ENCODE measurements at places on chromosomes 13 and 19.

DNA sequence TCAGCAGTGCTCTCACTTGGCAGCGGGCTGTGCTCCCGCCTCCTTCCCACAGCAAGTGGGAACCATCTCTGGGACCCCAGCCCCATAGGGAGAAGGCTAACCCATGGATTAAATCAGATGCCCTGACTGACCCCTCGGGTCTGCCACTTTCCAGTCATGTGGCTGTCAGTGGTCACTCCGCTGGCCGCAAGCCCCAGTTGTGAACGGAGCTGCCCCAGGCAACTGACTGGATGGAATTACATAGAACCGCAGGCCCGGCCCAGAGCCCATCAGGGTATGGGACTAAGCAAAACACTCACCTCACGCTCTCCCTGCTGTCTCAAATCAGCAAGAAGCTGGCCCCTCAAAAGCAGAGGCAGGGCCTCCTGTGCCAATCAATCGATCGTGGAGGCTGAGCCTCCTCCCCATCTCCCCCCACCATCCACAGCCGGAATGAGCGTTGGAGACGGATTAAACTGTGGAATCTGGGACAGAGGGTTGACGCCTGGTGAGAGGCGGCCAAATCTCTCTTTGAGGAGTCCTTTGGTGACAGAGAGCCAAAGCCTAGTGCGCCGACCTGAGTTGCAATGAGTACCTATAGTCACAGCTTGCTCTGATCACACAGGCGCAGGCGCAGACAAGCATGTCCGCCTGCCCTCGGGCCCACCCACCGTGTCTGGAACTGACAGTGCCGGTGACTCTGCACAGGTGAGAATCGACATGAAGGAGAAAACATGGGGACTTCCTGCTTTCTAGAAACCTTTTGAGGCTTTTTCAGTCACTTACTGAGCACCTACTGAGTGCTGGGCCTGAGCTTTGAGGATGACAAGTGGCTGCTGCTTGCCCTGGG, 38.7 kb downstream of the PBX4 start:
- DNase-seq = no peak

DNA sequence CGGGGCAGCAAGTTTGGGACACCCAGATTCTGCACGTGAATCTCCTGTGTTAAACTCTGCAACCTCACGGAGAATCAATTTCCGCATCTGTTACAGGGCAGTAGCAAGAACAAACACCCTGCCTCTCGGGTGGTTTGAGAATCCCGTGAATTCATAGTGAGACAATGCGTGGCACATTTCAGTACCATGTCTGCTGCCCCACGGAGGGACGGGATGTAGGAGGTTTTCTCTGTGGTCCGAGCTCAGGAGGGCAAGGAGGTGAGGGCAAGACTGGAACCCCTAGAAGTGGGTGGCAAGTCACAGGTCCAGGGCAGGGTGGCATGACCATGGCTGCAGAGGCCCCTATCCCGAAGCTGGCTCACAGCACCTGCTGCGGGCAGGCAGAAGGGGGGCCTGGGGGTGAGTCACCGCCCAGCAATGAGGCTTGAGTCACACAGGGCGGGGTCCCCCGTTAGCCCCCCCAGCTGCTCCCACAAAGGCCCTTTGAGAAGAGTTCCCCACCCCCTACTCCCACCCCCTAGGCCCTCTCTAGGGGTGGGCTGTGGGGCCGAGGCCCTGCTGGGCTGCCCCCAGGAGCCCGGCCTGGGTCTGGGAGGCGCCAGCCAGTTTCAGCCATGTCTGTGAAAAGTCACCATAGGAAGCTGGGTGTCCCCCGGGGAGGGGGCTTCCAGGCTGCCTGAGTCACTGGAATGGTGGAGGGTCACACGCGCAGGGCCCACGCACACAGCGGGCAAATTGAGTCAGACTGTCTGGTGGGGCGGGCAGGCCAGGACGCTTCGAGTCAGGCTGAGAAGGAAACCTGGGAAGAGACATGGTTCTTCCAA, 25.8 kb upstream of the NANOS3 start:
- DNase-seq = no peak

GRCh38 chr19:7168941-7169340, 99.4 kb downstream of the ZNF557 start:
- DNase-seq = no peak

DNA sequence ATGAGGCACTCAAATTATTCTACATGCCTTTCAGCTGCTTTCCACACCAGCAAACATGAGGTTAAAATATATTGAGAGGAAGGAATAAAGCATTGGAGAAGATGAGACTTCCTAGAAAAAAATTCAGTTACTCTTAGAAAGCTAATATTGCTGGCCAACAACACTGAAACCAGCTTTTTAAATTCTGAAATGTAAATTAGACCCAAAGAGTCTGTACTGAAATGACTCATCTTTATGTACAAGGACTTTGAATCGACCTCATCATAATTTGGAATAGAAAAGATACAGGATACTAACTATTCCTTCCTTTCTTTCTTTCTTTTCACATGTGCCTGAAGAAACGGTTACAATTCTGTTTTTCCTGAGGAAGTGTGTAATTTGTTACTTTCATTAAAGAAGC, 6.5 kb upstream of the HSPH1 start:
- no peak for DNase-seq

DNA sequence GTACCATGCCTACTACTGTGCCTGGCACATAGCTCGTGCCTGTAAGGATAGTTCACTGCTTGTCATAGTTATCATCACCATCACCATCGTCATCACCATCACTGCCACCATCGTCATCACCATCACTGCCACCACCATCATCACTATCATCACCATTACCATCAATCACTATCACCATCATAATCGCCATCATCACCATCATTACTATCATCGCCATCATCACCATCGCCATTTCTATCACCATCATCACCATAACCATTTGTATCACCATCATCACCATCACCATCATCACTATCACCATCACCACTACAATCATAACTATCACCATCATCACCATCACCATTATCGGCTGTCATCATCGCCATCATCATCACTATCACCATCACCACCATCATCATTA, 107.1 kb downstream of the TUBA3C start:
- no peak for DNase-seq

GRCh38 chr19:34276614-34277013, 22.3 kb downstream of the GARRE1 start:
- no peak for DNase-seq

DNA sequence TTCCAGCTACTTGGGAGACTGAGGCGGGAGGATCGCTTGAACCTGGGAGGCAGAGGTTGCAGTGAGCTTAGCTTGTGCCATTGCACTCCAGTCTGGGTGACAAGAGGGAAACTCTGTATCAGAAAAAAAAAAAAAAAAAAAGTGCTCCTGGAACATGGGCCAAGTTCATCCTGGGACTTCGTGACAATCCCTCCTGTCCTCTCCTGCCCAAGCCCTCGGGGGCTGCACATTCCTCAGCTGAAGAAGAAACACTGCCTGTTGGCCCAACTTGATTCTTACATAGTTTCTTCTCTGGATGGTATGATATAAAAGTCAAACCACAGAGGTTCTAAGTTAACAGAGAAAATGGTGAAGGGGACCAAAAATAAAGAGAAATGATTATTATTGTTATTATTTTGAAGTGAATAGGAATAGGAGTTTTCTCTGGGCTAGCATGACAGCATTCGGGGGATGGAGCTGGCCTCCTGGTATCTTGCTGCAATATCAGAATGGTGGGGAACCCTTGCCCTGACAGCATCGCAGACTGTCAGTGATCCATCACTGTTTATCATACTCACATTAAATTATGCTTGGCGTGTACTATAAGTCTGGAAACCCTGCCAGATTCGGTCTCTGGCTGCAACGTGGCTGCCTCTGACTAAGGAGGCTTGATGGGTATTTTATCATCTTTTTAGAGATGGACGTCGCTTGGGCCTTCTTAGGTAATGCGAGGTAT, 113.7 kb upstream of the OXGR1 start:
- DNase-seq = no peak

- DNase-seq = no peak
These were observed 4.0 kb downstream of the FXYD3 start for GRCh38 chr19:35119578-35120155.

- DNase-seq = no peak
These were observed 109.1 kb downstream of the NALCN start for GRCh38 chr13:101307181-101307701.

GRCh38 chr19:51016798-51017683, 2.5 kb downstream of the KLK10 start:
- DNase-seq = peak; percentile 30

DNA sequence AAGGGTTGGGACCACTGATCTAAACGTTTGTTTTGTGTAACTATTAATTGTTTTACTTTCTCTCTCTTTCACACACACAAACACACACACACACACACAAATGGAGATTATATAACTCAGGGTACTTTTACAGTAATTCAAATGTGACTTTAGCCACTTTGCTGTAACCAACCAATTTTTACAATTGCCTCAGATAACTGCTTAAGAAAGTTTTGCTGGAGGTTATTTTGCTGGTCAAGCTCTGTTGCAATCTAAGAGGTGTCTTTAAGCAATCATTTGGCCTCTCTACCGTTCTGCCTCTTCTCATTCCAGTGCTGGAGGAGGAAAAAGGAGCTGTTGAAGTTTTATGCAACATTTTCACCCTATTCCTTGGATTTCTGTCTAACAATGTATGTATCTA, 63.0 kb downstream of the TBC1D4 start:
- DNase-seq = no peak

DNA sequence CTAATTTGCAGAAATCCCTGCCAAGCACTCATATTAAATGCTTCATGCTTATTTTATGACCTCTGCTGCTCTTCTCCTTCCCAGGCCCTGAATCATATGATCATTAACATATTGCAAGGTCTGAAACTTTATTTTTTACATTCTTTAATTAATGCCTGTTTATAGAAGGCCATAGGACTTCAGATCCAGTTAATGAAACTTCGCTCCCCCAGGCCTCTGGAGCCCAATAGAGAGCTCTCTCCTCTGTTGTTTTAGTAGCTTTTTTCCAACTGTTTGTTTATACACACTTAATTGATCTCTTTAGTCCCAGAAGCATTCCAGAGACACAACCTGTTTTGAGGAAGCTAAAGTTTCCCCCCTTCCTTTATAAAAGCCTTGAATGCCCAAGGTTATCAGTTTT, 68.3 kb downstream of the DACH1 start:
- no peak for DNase-seq

GRCh38 chr13:44232774-44233173, 140.8 kb upstream of the SERP2 start:
- DNase-seq = no peak

GRCh38 chr13:44157606-44158005, 216.0 kb upstream of the SERP2 start:
- DNase-seq = no peak

- DNase-seq = no peak
These were observed 679 bp downstream of the ZNF471 start for GRCh38 chr19:56508290-56508778.

DNA sequence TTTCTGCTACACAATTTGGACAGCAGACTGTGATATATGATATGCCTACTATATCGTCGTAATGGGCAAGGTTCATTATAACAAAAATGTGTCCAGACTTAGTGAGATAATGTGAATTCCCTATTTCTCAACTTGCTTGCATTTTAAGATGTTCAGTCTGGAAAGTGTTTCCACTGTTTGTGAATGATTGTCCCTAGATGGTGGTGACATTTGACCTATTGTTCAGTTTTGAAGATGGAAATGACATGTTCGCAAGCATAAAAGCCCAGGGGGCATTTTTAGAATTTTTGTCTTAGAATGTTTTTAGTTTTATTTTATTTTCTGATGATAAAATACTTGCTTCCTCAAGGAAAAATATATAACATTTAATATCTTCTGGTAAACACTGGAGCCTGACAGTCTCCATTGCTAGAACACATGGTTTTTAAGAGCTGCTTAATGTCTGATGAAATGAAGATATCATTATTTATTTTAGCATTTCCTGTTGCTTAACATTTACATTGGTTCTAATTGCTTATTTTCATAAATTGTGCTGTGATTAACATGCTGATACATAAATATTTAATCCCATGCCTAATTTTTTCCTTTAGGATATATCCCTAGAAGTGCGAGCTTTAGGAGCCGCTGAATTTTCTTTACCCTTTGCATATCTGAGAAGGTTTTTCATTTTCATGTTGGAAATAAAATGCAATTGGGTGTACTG, 27.1 kb downstream of the MBNL2 start:
- no peak for DNase-seq

- no peak for DNase-seq
These were observed 350.5 kb downstream of the DACH1 start for GRCh38 chr13:71516521-71516920.

GRCh38 chr13:54029720-54030119, 1001.1 kb downstream of the OLFM4 start:
- no peak for DNase-seq

GRCh38 chr13:68509734-68510621, 1279.8 kb upstream of the PCDH9 start:
- DNase-seq = no peak

DNA sequence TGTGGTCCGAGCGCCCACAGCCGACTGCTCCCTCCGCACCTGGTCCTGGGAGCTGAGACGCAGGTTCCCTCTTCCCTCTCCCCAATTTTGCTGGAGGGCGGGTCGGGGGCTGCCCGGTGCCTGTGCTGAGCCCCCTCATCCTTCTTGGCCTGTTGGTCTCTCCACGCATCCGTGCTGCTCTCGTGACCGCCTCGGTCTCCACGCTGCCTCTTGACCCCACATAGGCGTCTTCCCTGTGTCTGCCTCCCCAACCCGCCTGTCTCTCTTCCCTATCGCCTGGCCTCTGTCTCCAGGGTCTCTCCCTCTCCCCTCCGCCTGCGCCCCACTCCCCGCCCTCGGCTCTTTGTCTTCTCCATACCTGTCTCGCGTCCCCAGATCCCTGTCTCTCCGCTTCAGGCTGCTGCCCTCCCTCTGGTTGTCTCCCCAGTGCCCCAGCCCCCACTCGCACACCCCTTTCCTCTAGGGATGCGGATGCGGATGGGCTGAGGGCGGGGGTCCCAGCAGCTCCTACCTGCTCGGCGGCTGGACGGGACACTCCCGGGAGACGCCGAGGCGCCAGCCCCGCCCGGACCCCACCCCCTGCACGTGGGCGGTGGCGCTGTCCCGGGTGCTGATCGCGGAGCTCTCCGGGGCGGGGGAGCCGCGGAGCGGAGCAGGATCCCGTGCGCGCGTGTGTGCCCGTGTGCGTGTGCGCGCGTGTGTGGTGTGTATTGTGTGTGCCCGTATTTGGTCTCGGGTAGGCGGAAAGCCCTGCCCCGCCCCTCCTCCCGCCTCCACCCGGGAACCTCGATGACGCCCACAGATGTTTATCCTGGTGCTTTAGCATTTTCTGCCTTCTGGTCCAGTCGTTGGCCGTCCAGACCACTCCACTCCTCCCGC, at the start of gene SYT5:
TSS of gene SYT5 (minus strand) at position 684 of the 879 bp plus-strand sequence. CDS start 1,248 bp downstream, outside the sequence.
- DNase-seq = peak; percentile 16

GRCh38 chr19:51749979-51750378, 1.7 kb downstream of the FPR1 start:
- no peak for DNase-seq

Data from stimulated activated CD8-positive, alpha-beta memory T cell treated with anti-CD3 and anti-CD28 coated beads, Interleukin-2, amount 100 ng/mL, for 1 hour (primary cell).